ENCODE measurements at places on chromosomes 4 and X. TPM values are rescaled to one million over a fixed set of nuclear protein-coding genes. Genes with fewer than 3 reads are reported as not detected.

DNA sequence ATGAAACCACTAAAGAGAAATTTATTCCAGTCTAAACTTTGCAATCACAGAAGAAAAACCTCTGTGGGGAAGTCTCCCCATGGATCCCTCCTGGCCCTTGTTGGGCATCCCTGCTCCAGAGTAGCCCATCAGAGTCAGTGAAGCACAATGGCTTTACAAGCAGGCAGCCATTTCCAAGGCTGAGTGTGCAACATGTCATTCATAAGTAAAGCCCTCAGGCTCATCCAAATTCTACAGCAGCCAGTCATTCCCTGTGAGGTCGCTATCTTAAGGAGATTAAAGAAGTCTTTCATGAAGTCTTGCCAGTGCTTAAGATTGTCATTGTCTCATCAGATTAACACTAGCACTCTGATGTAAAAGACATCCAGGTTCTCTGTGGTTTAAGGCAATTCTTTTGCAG lies 17.0 kb upstream of the MAPK10 start:
- no peaks in the 10 kb centered on the region for H3K36me3 ChIP-seq
- H3K27ac ChIP-seq: no peak overlapping the region
- no peak for DNase-seq
- no peak overlapping the region for H3K4me3 ChIP-seq
- no peaks in the 10 kb centered on the region for H3K27me3 ChIP-seq

GRCh38 chr4:38568768-38569167 lies 95.2 kb upstream of the KLF3 start:
- H3K4me1 ChIP-seq: no peaks in the 10 kb centered on the region
- DNase-seq: no peak
- H3K4me3 ChIP-seq: no peak overlapping the region
- no peak overlapping the region for H3K27ac ChIP-seq
- no peaks in the 10 kb centered on the region for H3K36me3 ChIP-seq
- no peaks in the 10 kb centered on the region for H3K27me3 ChIP-seq

GRCh38 chr4:54281054-54281766 lies 52.1 kb downstream of the PDGFRA start:
- no peak for DNase-seq
- no peaks in the 10 kb centered on the region for H3K4me1 ChIP-seq
- no peak overlapping the region for H3K27ac ChIP-seq
- H3K4me3 ChIP-seq: no peak overlapping the region

GRCh38 chrX:66164470-66164869 lies 423 bp downstream of the HEPH start:
- H3K4me3 ChIP-seq: no peak overlapping the region
- no peaks in the 10 kb centered on the region for H3K36me3 ChIP-seq
- H3K27ac ChIP-seq: no peak overlapping the region
- no peaks in the 10 kb centered on the region for H3K27me3 ChIP-seq

- DNase-seq: no peak
- H3K27me3 ChIP-seq: no peaks in the 10 kb centered on the region
- no peak overlapping the region for H3K4me3 ChIP-seq
These were observed 11.6 kb upstream of the YIPF6 start for GRCh38 chrX:68487254-68487653.

DNA sequence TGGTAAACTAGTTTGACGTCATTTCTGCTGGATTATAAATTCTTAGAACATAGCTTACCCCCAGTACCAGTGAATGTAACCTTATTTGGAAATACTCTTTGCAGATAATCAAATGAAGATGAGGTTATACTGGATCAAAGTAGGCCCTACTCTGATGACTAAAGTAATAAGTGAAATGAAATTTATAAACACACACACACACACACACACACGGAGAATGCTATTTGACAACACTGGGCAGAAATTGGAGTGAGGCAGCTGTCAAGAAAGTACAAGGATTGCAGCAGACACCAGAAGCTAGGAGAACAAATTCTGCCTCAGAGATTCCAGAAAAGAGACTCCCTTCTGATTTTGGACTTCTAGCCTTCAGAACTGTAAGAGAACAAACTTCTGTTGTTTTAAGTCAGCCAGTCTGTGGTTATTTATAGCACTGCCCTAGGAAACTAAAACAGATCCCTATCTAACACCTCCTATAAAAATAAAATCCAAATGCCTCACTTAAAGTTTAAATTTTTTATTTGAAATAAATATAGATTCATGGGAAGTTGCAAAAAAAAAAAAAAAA lies 448.6 kb downstream of the PCDH18 start:
- no peak overlapping the region for H3K27ac ChIP-seq
- H3K27me3 ChIP-seq: no peaks in the 10 kb centered on the region
- H3K4me1 ChIP-seq: no peaks in the 10 kb centered on the region
- no peak overlapping the region for H3K4me3 ChIP-seq

DNA sequence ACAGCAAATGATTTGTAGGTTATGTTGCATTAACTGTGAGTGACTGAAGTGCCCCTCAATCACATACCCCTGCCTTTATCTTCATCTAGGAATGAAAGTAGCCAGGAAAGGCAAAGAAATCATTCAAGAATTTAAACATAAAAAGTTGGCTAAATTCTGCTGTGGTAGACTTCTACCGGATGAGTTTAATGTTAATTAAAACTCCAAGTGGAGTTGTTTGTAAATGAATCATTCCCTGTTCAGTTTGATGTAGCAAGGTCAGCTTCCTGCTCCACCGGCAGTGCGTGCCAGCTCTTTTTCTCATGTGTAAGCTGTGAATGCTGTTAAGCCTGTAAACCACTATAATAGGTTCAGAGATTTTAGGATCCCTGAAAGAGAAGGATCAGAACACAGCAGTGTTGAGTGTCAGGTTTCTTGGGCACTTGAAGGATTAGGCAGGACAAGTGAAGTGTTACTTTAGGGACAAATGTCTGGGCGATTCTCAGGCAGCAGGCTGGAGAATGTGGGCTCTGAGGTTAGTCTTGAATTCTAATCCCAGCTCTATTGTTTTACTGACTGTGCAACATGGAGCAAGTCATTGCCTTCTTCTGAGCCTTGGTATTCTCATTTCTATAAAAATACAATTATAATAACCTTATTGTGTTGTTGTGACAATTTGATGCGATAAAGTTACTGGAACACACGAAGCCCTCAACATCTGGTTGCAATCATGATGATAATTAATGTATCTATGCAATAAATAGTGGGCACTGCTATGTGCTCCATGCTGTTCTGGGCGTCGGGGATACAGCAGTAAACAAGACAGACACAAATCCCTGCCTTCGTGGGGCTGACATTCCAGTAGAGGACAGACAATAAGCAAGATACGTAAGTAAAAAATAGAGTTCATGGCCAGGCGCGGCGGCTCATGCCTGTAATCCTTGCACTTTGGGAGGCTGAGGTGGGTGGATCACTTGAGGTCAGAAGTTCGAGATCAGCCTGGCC lies 112.0 kb downstream of the SHROOM3 start:
- no peaks in the 10 kb centered on the region for H3K36me3 ChIP-seq
- H3K4me1 ChIP-seq: no peaks in the 10 kb centered on the region
- DNase-seq: no peak
- H3K27ac ChIP-seq: no peak overlapping the region
- H3K27me3 ChIP-seq: no peaks in the 10 kb centered on the region
- H3K4me3 ChIP-seq: no peak overlapping the region

GRCh38 chr4:117965622-117966021 lies 68.7 kb upstream of the NDST3 start:
- no peak for DNase-seq
- H3K4me3 ChIP-seq: no peak overlapping the region
- no peaks in the 10 kb centered on the region for H3K36me3 ChIP-seq
- H3K27ac ChIP-seq: no peak overlapping the region
- H3K4me1 ChIP-seq: no peaks in the 10 kb centered on the region

- no peaks in the 10 kb centered on the region for H3K36me3 ChIP-seq
- no peak overlapping the region for H3K4me3 ChIP-seq
- H3K4me1 ChIP-seq: no peaks in the 10 kb centered on the region
- H3K27ac ChIP-seq: no peak overlapping the region
These were observed 203.8 kb upstream of the HS3ST1 start for GRCh38 chr4:11632483-11632882.

DNA sequence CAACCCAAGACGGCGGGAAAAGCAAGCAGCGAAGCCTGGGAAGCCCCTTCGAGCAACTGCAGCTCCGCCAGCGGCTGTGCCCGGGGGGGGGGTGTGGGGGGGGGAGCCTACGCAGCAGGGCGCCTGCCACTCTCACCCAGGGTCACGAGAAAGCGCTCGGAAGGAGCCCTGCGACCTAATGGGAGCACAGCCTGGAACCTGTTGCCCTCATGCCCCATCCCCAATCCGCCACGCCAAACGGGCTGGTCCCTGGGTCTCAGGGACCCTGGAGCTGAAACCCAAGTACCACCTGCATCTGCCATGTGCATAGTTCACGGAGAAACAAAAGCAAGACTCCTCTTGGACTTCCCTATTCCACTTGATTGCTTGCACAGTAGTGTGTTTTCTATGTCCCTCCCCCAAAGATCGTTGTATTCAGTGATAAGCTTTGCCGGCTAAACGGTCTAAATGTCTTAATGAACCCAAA lies 359 bp upstream of the GAB3 start:
- H3K27ac ChIP-seq: no peak overlapping the region
- peak overlapping the region; percentile 78 for H3K4me3 ChIP-seq
- H3K4me1 ChIP-seq: peaks cover 25% of the 10 kb centered on the region
- H3K27me3 ChIP-seq: no peaks in the 10 kb centered on the region
- no peak for DNase-seq

Gene SLC2A9
- 2.2 TPM for total RNA-seq

Gene PRMT9
- 21.0 TPM for total RNA-seq

Gene ASB5
- total RNA-seq: not detected
